Activated T-cell treated with anti-CD3 and anti-CD28 coated beads for 1 hour (primary cell): ENCODE measurements at places on chromosomes 11 and 22.

DNA sequence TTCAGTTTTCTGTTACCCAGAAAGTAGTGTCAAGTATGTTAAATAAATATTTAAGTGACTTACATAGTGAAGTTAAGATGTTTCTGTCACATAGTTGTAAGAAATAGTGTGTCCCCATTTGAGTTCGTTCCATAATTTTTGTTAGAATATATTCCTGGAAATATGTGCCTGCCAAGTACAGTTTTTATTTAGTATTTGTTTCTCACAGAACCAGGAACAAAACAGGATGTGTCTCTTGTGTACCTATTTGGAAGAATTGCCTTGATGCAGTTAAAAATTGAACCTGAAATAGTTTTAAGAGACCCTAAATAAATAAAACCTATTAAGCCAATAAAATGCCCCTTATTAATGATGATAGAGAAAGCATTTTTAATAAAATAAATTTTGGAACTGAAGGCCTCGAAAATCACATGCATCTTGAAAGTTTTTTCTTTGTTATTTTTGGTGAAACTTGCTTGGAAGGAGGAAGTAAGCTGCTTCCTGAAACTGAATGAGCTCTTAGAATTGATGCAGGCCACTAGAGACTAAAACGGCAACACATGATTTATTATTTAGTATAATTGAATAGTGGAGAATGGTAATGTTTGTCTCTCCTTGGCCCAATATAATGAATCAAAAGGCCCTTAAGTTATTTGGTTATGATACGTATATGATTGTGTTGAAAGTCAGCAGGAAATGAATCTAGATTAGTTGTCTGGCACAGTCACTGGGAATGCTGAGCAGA lies 55.9 kb downstream of the SWAP70 start:
- no peak for DNase-seq

GRCh38 chr22:50218153-50218995 lies 17.6 kb downstream of the SELENOO start:
- no peak for DNase-seq

- no peak for DNase-seq
Measured at GRCh38 chr11:40417627-40418026, 1041.8 kb downstream of the LRRC4C start.

DNA sequence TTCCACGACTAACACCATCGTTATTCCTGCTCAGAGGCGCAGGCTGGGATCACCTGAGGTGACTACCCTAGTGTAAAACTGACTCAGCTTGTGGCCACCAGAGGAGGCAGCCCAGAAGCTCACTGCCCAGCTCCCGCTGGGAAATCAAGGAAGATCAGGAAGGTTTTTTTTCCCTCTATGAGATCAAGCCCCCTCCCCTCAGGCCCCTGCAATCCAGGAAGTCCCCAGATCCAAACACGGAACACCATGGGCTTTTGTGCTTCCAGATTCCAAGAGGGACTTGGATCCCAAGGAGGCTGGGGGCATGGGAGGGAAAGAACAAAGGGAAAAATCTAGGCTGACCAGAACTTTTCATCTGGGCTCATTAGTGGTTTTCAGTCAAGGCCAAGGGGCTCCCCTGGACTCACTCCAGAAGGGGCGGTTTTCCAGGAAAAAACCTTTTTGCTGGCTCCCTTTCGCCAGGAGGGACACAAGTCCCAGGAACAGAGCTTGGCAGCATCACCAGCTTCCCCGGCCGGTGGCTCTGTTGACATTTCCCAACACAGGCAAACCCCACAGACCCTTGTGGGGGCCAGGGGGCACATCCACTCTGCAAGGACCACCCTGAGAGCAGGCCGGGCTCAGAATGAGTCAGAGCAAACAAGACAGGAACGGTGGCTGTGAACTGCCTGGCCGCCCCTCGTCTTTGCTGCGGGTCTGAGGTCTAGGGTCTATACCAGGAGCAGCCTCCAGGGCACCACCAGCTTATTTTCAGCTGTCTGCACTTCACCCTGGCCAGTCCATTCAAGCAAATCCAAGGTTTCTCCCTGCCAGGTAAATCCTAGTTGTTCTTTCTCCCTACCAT lies 36.8 kb downstream of the MYH9 start:
- DNase-seq = no peak

GRCh38 chr11:74084796-74085541 lies 76.1 kb upstream of the UCP3 start:
- no peak for DNase-seq

GRCh38 chr11:83691451-83691950 lies 405.3 kb upstream of the CCDC90B start:
- DNase-seq = no peak

GRCh38 chr11:111463276-111463675 lies 48.9 kb downstream of the BTG4 start:
- no peak for DNase-seq

GRCh38 chr22:45881524-45881875 lies 95.5 kb downstream of the WNT7B start:
- DNase-seq = no peak
